ENCODE measurements at places on chromosomes 5 and 9.
A peak's percentile ranks its signal among the peaks of the same experiment; 100 is the strongest.

DNA sequence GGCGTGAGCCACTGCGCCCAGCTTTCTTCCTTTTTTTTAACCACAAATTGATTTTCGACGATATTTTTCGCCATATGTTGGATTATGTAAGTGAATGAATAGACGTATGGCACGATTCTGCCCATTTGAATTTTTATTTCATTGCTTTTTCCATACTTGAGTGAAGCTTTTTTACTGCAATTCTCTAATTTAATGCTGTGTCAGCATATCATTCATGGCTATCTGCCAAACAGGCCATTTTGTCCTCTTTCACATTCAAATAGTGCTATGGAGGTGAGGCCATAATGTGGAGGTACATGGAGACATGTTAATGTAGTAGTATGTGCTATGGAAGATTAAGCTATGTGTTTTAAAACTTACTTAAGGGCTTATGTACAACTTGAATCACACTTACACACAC lies 152.1 kb upstream of the TUSC1 start:
- no peak for DNase-seq

GRCh38 chr9:70411930-70412831 lies 2.3 kb downstream of the KLF9 start:
- no peak for DNase-seq

- no peak for DNase-seq
Measured at GRCh38 chr9:94031946-94032345, 52.3 kb upstream of the PTPDC1 start.

- no peak for DNase-seq
Measured at GRCh38 chr5:80516826-80517225, 28.9 kb downstream of the FAM151B start.

DNA sequence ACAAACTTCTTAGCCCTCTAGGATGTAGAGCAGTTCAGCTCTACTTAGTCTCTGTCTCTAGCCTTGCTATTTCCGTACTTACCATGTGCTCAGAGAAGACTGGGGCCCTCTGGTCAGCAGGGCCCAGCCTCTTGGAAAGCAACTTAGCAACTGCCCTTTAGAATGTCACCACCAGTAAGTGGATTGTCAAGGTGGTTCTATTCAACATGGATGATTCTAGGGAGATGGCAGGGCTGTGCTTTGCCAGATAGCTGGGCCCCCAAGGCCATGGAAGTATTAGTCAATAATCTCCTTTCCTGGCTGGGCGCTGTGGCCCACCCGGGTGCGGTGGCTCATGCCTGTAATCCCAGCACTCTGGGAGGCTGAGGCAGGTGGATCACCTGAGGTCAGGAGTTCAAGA lies 177.6 kb upstream of the MVB12B start:
- DNase-seq = no peak

DNA sequence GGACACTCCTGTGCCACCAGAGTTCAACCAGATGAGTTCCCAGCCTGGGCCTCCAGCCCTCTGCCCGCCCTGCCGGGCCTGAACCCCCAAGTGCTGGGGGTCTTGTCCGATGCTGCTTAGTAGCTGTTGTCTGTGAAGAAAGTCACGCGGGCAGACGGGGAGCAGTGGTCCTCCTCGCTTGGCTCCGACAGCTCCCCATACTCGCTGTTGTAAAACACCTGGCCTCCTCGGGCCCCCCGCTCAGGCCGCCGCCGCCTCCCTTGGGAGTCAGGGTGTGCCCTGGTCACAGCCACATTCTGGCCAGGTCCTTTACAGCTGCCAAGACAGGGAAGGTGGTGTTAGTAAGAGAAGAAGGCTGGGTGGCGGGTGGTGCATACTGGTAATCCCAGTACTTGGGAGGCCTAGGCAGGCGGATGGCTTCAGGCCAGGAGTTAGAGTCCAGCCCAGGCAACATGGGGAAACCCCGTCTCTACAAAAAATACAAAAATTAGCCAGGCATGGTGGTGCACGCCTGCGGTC lies 11.8 kb upstream of the SCGB3A1 start:
- DNase-seq = no peak

- no peak for DNase-seq
Measured at GRCh38 chr5:125274211-125274610, 527.8 kb upstream of the ZNF608 start.

DNA sequence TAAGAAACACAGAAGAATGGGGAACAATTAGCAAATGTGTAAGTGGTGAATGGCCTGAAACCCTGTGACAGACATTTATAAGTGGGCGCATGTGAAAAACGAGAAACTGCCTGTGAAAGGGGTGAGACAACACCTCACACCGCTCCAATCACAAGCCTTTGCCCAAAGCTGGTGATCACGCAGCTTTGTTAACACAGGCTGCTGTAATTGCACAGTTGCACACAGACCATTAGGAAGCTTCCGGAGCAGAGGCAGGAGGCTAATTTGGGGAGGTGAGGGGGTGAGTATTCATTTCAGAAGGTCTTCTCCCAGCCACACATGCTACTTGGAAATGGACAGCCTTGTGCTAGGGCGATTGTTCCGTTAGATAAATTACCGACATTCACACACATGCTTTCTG lies 294.0 kb downstream of the MED10 start:
- no peak for DNase-seq

- no peak for DNase-seq
Measured at GRCh38 chr5:115892021-115892420, 50.3 kb downstream of the AP3S1 start.

DNA sequence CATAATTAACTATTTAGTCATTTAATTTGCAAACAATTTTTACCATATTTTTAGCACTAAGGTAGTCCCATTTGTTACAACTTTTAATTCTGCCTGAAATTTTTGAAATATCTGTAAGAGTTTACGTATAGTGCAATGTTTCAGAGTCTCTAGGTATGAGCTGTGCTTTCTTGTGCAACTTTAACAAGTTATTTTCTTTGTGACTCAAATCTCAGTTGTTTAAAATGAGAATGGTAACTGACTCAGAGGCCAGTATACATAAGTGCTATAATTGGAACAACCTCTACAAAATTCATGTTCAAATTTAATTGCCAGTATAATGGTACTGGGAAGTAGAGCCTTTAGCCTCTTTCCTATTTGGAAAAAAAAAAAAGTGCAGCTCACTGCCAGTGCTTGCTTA lies 14.2 kb upstream of the ZNF883 start:
- no peak for DNase-seq

DNA sequence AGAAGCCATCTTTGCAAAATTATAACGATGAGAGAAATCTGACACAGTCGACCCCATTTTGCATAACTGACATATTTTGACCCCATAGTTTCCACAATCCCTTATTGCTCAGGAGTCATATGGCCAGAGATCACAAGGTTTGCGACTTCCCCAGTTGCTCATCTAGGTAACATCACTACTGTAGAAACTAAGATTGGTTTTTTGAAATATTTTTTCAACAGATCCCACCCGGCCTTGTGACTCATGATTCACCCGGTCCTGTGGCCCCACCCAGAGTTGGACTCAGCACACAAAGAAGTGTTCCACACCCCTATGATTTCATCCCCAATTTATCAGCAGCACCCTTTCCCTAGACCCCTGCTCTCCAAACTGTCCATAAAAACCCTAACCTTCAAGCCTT lies 50.2 kb downstream of the TIMD4 start:
- DNase-seq = no peak

- no peak for DNase-seq
Measured at GRCh38 chr5:21574438-21574837, 1278.7 kb downstream of the CDH12 start.

DNA sequence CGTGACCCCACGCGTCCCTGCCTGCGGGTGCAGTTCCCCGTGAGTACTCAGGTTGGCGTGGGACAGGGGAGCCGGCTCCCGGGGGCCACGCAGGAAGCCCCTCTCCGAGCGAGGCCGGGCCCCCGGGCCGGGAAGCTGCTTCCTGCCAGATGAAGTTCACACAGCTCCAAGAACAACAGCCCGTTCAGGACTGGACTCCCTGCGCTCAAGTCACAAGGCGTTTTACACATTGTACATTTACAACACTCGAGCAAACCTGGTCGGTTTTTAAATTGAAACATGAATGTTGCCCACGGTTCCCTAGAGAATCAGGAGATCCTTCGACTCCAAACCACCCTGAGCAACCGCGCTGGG lies 22.4 kb downstream of the SLC9A3 start:
- no peak for DNase-seq

DNA sequence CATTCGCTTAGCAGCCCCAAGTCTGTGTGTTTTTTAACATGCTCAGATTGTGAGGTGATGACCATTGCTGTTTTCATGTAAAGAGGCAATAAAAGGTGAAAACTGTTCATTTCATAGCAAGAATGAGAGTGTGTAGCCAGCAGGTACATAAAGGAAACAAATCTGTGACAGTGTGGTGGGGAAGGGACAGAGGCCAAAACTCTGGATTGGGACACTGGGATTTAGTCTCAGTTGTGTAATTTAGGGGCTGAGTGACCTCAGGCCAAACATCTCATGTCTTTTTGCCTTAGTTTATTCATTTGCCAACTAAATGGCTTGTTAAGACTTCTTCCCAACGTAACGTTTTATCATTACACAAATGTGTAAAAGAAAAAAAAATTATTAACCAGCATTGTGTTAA lies 47.0 kb downstream of the KCNN2 start:
- DNase-seq = no peak

DNA sequence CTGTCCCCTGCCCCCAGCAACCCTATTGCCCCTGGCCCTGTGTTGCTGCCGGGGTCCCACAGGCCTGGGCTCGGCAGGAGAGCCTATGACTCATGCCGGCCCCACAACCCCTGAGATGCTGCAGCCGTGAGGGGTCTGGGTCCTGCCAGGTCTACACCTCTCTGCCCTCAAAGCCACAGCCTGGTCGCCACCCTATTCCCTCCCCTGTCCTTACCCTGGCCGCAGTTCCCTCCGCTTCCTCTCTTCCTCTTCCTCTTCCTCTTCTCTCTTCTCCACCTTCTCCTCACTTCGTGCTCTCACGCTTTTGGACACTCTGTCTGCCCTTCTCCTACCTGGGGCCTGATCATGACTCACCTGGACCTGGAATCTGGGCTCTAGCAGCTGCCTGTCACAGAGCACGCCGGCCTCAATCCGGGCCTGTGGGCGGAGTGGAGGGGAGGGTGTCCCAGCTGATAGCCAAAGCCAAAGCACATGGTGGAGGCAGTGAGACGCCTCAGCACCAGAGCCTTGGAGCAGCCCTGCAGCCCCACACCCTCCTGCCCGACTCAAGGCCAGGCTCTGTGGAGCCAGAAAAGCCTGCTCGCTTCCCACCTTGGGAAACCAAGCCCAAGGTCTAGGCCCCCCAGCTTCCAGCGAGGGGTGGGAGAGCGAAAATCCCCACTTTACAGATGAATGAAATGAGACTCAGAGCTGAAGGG lies 26.8 kb upstream of the CSF1R start:
- no peak for DNase-seq

- DNase-seq = no peak
Measured at GRCh38 chr5:138632900-138633489, 57.8 kb upstream of the HSPA9 start.

GRCh38 chr5:159181152-159181551 lies 28.2 kb downstream of the RNF145 start:
- no peak for DNase-seq

GRCh38 chr5:171906703-171907590 lies 99.5 kb downstream of the FBXW11 start:
- DNase-seq = no peak

GRCh38 chr5:156400231-156400986 lies 73.4 kb downstream of the SGCD start:
- no peak for DNase-seq

- DNase-seq = no peak
Measured at GRCh38 chr5:10896016-10896415, 135.0 kb upstream of the DAP start.

GRCh38 chr5:55694152-55694830 lies 17.8 kb downstream of the SLC38A9 start:
- DNase-seq = peak; percentile 29

- DNase-seq = no peak
Measured at GRCh38 chr5:143435210-143435657, 31.7 kb upstream of the NR3C1 start.

Measured in NCI-H1694 treated with DMSO at 0.1 percent for 48 hours (cell line).